Glutamatergic neuron (in vitro differentiated cells): ENCODE measurements at places on chromosomes 6 and 20.

- DNase-seq: no peak
Measured at GRCh38 chr20:24095756-24096155, 107.2 kb upstream of the GGTLC1 start.

DNA sequence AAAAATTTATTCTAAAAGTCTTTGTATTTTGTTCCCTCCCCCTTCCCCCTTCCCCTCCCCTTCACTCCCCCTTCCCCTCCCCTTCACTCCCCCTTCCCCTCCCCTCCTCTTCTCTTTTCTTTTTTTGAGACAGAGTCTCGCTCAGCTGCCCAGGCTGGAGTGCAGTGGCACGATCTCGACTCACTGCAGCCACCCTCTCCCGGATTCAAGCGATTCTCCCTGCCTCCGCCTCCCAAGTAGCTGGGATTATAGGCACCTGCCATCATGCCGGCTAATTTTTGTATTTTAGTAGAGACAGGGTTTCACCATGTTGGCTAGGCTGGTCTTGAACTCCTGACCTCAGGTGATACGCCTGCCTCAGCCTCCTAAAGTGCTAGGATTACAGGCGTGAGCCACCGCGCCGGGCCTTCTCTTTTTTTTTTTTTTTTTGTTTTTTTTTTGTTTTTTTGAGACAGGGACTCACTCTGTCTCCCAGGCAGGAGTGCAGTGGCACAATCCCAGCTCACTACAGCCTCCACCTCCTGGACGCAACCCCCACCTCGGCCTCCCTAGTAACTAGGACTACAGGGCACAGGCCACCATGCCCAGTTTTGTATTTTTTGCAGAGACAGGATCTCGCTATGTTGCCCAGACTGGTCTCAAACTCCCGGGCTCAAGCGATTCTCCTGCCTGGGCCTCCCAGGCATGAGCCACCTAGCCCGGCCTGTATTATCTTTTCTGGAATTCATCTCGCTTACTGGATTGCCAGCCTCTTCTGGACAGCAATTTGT, 1.1 kb upstream of the AFG1L start:
- no peak for DNase-seq

- no peak for DNase-seq
Measured at GRCh38 chr6:6760002-6760401, 171.5 kb downstream of the LY86 start.

DNA sequence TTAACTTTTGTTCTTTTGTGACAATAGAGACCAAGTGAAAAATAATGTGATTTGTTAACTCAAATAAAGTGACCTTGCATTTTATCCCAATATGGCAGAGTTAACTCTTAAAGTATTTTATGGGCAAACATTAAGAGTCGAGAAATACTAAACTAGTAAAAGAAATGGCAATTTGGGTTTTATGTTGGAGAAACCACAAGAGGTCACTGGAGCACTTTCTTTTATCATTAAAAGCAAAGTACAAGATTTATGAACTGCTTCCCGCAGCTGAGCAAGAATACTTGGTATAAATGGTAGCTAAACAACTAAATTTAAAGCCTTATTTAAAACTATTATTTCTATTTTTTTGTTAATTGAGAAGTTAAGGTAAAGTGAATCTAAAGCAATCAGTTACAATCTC, 33.5 kb upstream of the MCM9 start:
- no peak for DNase-seq

GRCh38 chr6:98581705-98582104, 252.7 kb upstream of the POU3F2 start:
- no peak for DNase-seq

GRCh38 chr6:118789419-118789818, 104.5 kb upstream of the ASF1A start:
- no peak for DNase-seq

DNA sequence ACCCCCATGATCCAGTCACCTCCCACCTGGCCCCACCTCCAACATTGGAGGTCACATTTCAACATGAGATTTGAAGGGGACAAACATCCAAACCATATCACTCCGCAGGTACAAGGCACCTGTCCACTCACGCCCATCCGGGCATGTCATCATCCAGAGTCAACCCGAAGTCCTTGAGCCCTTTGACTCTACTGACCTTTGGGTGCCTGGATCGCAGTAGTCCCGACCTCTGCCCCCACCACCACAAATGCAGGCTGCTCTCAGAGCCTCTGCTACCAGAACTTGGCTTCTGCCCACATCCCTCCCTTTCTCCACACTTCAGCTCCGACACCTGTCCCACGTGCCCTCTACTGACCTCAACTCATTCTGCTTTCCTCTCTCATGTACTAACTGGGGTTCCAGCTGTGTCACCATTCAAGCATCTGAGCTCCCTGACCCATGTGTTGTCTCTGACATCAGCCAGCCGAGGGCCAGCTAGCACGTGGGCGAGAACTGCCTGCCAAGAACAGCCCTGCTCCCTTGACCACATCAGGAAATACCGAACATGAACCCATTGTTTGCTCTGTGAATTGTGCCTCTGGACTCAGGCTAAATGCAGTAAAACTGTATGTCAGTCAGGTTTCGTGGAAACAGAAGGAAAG, 498.3 kb upstream of the SULF2 start:
- DNase-seq: no peak

- DNase-seq: no peak
Measured at GRCh38 chr6:11085758-11086435, 7.7 kb upstream of the SMIM13 start.

- no peak for DNase-seq
Measured at GRCh38 chr6:38730140-38730862, 15.2 kb downstream of the DNAH8 start.

DNA sequence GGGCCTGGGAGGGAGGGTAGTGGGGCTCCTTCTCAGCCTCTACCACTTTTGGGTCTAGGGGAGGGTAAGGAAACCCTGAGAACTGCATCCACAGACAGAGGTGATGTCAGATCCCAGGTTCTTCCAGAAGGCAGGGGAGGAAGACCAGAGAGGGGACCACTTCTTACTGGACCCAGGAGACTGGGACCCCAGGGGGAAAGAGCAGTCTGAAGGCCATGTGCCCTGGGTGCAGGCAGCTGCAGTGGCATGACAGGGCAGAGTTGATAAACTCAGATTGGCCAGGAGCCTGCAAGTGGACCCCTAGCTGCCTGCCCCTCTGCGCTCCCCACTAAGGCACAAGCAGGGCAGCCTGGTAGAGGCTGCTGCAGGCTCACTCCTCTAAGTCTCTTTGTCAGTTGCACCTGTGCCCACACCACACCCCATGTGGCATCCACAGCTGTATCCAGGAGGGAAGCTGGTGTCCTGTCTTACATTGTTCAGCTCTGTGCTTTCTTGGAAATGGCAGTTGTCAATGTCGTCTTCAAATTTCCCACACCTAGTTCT, 2.7 kb downstream of the CST9L start:
- no peak for DNase-seq

- DNase-seq: no peak
Measured at GRCh38 chr6:54204921-54205591, 93.8 kb downstream of the MLIP start.

- no peak for DNase-seq
Measured at GRCh38 chr6:70409216-70409615, 4.1 kb upstream of the FAM135A start.

DNA sequence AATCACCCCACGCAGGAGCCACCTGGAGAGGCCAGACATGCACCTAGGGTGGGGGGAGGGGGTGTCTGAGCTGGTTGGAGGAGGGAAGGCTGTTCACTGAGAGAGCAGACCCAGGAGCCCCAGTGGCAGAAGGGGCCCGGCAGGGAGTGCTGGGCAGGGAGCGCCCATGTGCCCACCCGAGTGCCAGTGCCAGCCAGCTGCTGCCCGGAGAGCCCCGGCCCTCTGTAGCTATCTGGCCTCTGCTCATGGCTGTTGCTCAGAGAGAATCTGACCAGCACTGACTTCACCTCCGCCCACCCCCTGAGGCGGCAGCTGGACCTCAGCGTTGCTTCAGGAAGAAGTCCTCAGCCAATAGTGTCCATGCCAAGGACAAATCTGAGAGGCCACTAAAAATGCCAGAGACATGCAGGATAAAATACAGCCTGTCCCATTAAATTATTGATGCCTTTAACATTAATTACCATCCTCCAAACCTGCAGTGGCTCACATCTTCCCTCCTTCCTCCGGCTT, 22.8 kb downstream of the SLC17A9 start:
- no peak for DNase-seq

GRCh38 chr20:14093652-14094051, 98.3 kb downstream of the MACROD2 start:
- DNase-seq: no peak

DNA sequence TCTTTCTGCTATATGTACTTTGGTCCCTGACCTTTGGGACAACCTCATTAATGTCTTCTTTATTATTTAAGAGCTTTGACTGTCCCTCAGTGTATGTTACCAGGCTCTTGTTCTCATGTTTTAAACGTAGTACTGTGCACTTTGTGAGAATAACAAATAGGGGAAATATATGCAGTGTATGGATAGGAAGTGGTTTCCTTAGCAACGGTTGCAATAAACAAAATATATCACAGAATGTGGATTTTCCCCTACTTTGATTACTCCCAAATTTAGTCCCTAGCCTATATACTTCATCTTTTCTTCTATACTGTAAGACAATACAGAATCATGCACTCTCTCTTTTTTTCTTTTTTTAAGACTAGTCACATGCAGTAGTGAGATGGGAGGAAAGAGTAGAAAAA, 123.8 kb upstream of the AKIRIN2 start:
- DNase-seq: no peak

DNA sequence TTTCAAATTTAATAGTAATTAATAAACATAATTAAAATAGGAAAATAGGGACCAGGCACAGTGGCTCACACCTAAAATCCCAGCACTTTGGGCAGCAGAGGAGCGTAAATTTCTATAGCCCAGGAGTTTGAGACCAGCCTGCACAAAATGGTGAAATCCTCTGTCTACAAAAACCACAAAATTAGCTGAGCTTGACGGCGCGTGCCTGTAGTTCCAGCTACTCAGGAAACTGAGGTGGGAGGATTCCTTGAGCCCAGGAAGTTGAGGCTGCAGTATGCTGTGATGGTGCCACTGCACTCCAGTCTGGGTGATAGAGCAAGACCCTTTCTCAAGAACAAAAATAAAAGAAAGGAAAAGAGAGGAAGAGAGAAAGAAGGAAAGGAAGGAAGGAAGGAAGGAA, 1387.0 kb upstream of the ADGRB3 start:
- DNase-seq: no peak

DNA sequence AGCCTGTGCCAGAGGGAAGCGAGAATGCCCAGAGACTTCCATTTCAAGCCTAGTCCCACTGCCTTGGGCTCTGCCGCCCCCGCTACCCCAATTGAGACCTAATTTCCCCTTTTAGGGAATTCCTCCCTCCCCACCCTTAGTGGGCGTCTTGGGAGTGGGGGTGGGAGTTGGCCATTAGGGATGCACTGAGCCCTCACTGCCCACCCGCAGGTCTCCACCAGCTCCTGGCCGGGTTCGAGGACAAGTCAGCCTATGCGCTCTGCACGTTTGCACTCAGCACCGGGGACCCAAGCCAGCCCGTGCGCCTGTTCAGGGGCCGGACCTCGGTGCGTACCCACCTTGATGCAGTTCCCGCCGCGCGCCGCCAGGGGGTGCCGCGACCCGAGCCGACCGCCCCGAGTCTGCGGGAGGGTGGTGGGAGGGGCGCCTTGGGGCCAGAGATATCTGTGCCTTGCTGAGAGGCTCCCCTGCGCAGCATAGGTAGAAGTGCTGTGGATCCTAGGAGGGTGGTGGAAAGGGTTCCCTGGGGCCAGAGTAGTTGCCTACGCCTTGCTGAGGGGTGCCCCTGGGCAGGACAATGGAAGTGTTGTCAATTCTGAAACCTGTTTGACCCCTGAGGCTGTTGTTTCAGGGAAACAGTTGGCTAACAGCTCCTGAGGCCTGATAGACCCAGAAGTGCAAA, 9.2 kb downstream of the ITPA start:
- peak; percentile 88 for DNase-seq

DNA sequence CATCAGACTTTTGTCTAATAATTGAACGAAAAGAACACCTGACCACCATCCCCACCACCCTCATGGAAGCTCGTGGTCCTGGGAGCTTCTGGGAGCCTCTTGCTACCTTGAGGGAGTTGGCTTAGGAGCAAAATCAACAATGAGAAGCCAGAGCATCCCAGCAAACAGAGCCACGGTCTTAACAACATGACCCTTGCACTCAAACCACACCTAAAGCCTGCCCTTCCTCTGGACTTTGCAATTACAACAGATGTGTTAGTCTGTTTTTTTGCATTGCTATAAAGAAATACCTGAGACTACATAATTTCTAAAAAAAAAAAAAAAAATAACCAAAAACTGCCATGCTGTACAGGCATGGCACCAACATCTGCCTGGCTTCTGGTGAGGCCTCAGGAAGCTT, 9.5 kb upstream of the RBM24 start:
- DNase-seq: no peak

GRCh38 chr20:51010932-51011331, 12.0 kb downstream of the KCNG1 start:
- no peak for DNase-seq
